ENCODE measurements at places on chromosomes 7 and 10. TPM values are rescaled to one million over a fixed set of nuclear protein-coding genes. Genes with fewer than 3 reads are reported as not detected.

- H3K27ac ChIP-seq = no peak overlapping the region
- DNase-seq = no peak
- no peak overlapping the region for H3K4me3 ChIP-seq
- H3K36me3 ChIP-seq = no peaks in the 10 kb centered on the region
- no peaks in the 10 kb centered on the region for H3K4me1 ChIP-seq
Observed at GRCh38 chr10:131785121-131785460, 115.7 kb upstream of the PPP2R2D start.

- no peaks in the 10 kb centered on the region for H3K36me3 ChIP-seq
- no peak overlapping the region for H3K4me3 ChIP-seq
- peak overlapping the region; percentile 80 for H3K27ac ChIP-seq
- no peaks in the 10 kb centered on the region for H3K27me3 ChIP-seq
- H3K4me1 ChIP-seq = peaks cover 16% of the 10 kb centered on the region
- no peak for DNase-seq
Observed at GRCh38 chr7:116311816-116312471, 101.6 kb downstream of the TES start.

GRCh38 chr10:19816411-19817230 is at the start of gene PLXDC2:
PLXDC2 (plus strand) TSS chr10:19816432.
- no peak within 1 kb of the TSS for H3K27ac ChIP-seq
- peaks cover 15% of the 10 kb centered on the region for H3K27me3 ChIP-seq
- H3K4me1 ChIP-seq = no peaks in the 10 kb centered on the region
- peak within 1 kb of the TSS; percentile 46 for H3K4me3 ChIP-seq

- peaks cover 8% of the 10 kb centered on the region for H3K36me3 ChIP-seq
- peaks cover 27% of the 10 kb centered on the region for H3K4me1 ChIP-seq
- H3K27ac ChIP-seq = peak overlapping the region; percentile 94
Observed at GRCh38 chr7:129948877-129949291, 3.9 kb downstream of the UBE2H start.

DNA sequence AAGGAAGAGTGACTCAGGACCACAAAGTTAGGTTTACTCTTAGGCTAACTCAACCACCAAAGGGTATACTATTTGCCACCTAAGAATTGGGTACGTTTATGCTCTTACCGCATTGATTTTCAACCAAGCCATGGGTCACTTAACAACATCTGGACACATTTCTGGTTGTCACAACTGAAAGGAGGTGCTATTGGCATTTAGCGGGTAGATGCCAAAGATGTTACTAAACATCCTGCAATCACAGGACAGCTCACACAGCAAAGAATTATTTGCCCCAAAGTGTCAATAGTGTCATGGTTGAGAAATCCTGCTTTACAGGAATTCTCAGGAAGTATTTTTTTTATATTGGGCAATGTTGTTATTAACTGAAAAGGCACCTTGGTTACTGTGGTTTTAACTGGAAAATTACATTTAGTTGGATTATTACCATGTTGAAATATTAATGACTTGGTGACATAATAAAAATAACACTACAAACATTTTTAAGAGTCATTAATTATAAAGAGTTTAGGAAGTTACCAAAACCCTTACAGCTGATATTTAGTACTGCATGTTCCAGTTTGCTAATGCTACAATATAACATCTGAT is 185.0 kb upstream of the TMEM196 start:
- peak; percentile 59 for DNase-seq
- no peaks in the 10 kb centered on the region for H3K4me1 ChIP-seq
- no peak overlapping the region for H3K27ac ChIP-seq

DNA sequence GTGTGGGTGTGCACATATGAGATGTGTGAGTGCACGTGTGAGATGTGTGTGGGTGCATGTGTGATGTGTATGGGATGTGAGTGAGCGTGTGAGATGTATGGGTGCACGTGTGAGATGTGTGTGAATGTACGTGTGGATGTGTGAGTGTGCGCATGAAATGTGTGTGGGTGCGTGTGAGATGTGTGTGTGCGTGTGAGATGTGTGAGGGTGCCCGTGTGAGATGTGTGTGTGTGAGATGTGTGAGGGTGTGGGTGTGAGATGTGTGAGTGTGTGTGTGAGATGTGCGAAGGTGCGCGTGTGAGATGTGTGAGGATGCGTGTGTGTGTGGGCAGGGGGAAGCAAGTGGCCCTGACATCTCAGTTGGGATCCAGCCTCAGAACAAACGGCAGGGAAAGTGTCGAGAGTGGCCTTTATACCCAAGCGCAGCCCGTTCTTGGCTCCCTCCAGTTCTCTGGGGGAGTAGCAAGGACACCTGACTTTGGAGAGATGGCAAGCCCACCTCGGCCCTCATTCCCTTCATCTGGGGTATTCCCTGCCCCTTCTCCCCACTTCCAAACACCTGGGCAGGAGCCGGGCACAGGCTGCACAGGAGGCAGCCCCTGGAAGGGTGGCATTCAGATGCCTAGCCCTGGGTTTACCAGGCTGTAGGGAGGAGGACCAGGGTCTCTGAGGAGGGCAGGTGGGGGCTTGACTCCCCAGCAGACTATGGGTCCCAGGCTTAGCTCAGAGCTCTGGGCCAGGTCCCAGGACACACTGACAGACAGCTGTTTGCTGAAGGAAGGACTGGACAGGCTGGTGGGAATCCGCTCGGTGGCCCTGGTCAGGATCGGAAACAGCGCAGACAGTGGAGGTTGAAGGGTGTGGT is 31.6 kb downstream of the PPIF start:
- no peaks in the 10 kb centered on the region for H3K36me3 ChIP-seq
- H3K4me1 ChIP-seq = peaks cover 6% of the 10 kb centered on the region
- DNase-seq = no peak
- no peaks in the 10 kb centered on the region for H3K27me3 ChIP-seq
- H3K4me3 ChIP-seq = no peak overlapping the region
- H3K27ac ChIP-seq = no peak overlapping the region

DNA sequence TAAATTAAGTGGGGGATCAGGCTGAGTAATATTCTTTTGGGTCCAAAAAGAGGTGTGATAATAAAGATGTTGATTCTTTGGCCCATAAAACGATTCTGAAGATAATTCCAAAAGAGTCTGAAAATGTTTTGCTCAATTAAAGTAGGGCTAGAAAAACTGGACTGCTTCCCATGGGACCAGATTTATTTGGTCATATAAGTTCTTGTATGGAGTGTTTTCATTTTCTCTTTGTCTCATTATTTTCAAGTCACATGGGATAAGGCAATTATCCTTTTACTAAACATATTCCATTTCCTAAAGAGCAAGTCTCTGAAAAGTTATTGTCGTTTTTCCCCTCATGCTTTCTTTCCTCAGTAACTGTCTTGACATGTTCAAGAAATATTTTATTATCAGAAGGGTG is 41.5 kb downstream of the CDK6 start:
- H3K27me3 ChIP-seq = no peaks in the 10 kb centered on the region
- peaks cover 34% of the 10 kb centered on the region for H3K4me1 ChIP-seq
- no peak for DNase-seq
- peak overlapping the region; percentile 46 for H3K27ac ChIP-seq
- H3K4me3 ChIP-seq = no peak overlapping the region

- no peaks in the 10 kb centered on the region for H3K4me1 ChIP-seq
- H3K36me3 ChIP-seq = no peaks in the 10 kb centered on the region
- no peak for DNase-seq
- no peaks in the 10 kb centered on the region for H3K27me3 ChIP-seq
Observed at GRCh38 chr7:81937091-81937490, 167.2 kb upstream of the HGF start.

DNA sequence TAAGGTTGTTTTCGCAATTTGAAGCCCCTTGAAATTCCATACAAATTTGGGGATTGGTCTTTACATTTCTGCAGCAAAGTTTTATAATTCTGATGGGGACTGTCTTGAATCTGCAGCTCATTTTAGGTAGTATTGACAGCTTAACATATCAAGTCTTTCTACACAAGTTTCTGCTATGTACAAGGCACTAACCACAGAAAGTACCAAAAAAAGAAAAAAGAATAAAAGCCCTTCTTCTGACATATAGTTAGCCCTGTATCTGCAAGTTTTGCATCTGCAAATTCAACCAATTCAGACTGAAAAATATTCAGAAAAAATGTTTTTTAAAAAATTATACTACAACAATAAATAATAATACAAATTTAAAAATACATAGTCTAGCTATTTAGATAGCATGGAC is 15.3 kb downstream of the POT1 start:
- no peak for DNase-seq
- H3K4me3 ChIP-seq = no peak overlapping the region
- no peak overlapping the region for H3K27ac ChIP-seq
- no peaks in the 10 kb centered on the region for H3K4me1 ChIP-seq
- no peaks in the 10 kb centered on the region for H3K27me3 ChIP-seq
- H3K36me3 ChIP-seq = no peaks in the 10 kb centered on the region

DNA sequence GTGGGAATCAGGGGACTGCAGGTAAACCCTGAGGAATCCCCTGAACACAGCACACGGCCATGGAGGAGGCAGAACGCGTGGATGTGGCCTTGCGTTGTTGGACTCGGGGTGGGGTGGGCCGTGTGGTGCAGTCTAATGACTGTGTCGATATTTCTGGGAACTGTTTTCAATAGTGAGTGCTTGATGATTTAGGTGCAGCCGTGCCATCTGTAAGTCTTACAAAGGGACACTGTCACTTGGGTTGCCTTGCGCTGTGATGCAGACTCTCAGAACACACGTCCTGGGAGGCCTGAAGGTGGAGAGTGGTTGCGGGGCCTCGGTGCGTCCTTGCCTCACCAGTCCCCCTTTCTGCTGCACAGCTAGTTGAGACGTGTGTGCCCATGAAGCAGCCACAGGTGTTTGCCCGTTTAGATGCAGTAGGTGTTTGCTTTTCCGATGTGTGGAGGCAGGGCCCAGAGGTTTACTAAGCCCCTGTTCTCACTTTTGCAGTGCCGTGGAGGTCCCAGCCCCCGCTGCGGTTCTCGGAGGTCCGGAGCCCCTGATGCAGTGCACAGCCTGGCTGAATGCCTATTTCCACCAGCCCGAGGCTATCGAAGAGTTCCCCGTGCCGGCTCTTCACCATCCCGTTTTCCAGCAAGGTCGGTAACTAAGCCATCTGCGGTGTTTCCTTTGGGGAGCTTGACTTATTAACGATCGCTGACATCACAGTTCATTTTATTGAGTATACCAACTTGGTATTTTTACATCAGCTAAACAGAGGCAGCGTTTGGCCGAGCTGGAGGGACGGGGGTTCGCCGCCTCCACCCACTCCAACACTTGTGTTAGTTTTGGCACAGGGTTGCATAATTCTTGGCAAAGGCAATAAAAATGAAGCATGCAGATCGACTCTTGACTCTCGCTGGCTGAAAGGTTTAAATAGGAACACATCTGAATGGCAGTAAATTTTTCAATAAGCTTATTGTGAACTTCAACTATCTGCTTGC is 240.7 kb downstream of the MGMT start:
- DNase-seq = no peak
- H3K4me1 ChIP-seq = peaks cover 5% of the 10 kb centered on the region
- H3K27ac ChIP-seq = no peak overlapping the region
- H3K27me3 ChIP-seq = no peaks in the 10 kb centered on the region

GRCh38 chr10:89384474-89385340 is 6.9 kb downstream of the IFIT1B start:
- no peaks in the 10 kb centered on the region for H3K27me3 ChIP-seq
- peaks cover 9% of the 10 kb centered on the region for H3K4me1 ChIP-seq
- no peak for DNase-seq
- H3K36me3 ChIP-seq = no peaks in the 10 kb centered on the region
- peak overlapping the region; percentile 46 for H3K27ac ChIP-seq

GRCh38 chr10:68330852-68331454 is 911 bp upstream of the HNRNPH3 start:
- H3K36me3 ChIP-seq = peaks cover 8% of the 10 kb centered on the region
- peak overlapping the region; percentile 65 for H3K4me3 ChIP-seq
- peaks cover 44% of the 10 kb centered on the region for H3K4me1 ChIP-seq

DNA sequence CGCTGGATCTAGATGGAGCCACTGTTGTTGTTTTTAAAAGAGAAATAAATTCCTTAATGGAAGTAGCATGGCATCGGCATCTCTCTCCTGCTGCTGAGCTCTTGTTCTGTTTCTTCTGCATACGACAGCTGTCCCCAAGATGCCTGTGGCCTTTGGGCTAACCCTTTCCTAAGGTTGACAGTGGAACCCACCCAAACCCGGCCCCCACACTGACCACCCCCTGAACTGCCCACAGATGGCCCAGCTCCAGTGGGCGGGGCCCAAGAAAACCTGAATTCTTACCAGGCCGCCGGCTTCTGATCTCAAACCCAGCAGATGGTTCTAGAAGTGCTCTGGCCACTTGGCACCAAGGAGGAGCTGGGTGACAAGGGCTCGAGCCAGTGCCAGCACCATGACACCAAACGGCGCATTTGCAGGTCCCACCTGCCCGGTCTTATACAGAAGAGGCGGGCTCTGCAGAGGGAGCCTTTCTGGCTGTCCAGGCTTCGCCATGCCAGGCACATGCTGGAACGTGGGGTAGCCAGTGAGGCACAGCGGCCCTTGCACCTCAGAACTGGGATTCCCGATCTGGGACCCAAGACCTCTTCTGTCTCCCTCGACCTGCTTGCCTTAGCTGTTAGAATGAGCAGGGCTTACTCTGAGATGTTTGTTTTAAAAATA is 82.7 kb downstream of the RGS10 start:
- no peaks in the 10 kb centered on the region for H3K36me3 ChIP-seq
- peaks cover 4% of the 10 kb centered on the region for H3K4me1 ChIP-seq
- no peaks in the 10 kb centered on the region for H3K27me3 ChIP-seq

- no peak for DNase-seq
- H3K27ac ChIP-seq = no peak overlapping the region
- no peak overlapping the region for H3K4me3 ChIP-seq
- no peaks in the 10 kb centered on the region for H3K36me3 ChIP-seq
Observed at GRCh38 chr7:42021631-42022030, 215.4 kb downstream of the GLI3 start.

GRCh38 chr10:56537984-56538383 is 176.9 kb upstream of the ZWINT start:
- H3K4me1 ChIP-seq = no peaks in the 10 kb centered on the region
- peak; percentile 54 for DNase-seq
- no peak overlapping the region for H3K27ac ChIP-seq
- no peaks in the 10 kb centered on the region for H3K27me3 ChIP-seq
- no peaks in the 10 kb centered on the region for H3K36me3 ChIP-seq

- peaks cover 5% of the 10 kb centered on the region for H3K4me1 ChIP-seq
- DNase-seq = no peak
- no peaks in the 10 kb centered on the region for H3K36me3 ChIP-seq
- H3K27ac ChIP-seq = peak overlapping the region; percentile 54
Observed at GRCh38 chr7:47832105-47832715, 116.1 kb downstream of the PKD1L1 start.

- H3K36me3 ChIP-seq = no peaks in the 10 kb centered on the region
- peaks cover 80% of the 10 kb centered on the region for H3K4me1 ChIP-seq
- DNase-seq = no peak
- H3K27me3 ChIP-seq = no peaks in the 10 kb centered on the region
Observed at GRCh38 chr10:119302172-119302571, 94.8 kb downstream of the GRK5 start.

The RBM20 gene
- 0.10 TPM for total RNA-seq

The NKX1-2 gene
- total RNA-seq = 0.15 TPM

The PHKG1 gene
- 0.67 TPM for total RNA-seq

The ASB10 gene
- total RNA-seq = not detected

The CACNB2 gene
- total RNA-seq = not detected

The CRPPA gene
- total RNA-seq = 2.4 TPM

The APBB1IP gene
- total RNA-seq = 0.21 TPM

The SFTPA1 gene
- total RNA-seq = 3.8 TPM

The WNT2 gene
- total RNA-seq = not detected

The ADARB2 gene
- total RNA-seq = 0.31 TPM

The SFRP5 gene
- total RNA-seq = 0.64 TPM

The ACSM6 gene
- not detected for total RNA-seq

The CYP2C8 gene
- 0.26 TPM for total RNA-seq

The SCART1 gene
- total RNA-seq = 0.57 TPM

The CTAGE8 gene
- 5.2 TPM for total RNA-seq

All from Panc1 (cell line).